ENCODE measurements at places on chromosomes 11 and 22.

- no peak overlapping the region for H3K4me3 ChIP-seq
- H3K36me3 ChIP-seq = no peaks in the 10 kb centered on the region
- H3K27ac ChIP-seq = peak overlapping the region; percentile 39
- H3K4me1 ChIP-seq = no peaks in the 10 kb centered on the region
Observed at GRCh38 chr11:78370406-78371172, 47.0 kb downstream of the GAB2 start.

DNA sequence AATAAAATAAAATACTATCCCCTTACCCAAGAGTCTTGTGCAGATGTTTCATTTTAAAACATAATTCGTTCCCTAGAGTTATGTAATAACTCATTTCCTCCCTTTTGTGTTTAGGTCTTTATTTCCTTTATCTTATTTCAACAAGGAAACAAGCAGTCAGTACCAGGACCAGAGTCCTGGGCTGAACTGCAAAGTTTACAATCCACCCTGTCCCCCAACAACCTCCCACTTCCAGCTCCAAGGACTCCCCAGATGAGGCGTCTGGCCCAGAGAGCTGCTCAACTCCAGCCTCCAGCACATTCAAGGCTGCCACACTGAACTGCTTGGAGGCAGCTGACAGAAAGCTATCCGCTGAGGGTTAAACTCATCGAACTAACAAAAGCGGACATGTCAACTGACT lies 4.5 kb downstream of the POLDIP3 start:
- no peak for DNase-seq
- no peaks in the 10 kb centered on the region for H3K27me3 ChIP-seq
- H3K27ac ChIP-seq = no peak overlapping the region
- peaks cover 18% of the 10 kb centered on the region for H3K4me1 ChIP-seq
- no peaks in the 10 kb centered on the region for H3K36me3 ChIP-seq
- H3K4me3 ChIP-seq = no peak overlapping the region

DNA sequence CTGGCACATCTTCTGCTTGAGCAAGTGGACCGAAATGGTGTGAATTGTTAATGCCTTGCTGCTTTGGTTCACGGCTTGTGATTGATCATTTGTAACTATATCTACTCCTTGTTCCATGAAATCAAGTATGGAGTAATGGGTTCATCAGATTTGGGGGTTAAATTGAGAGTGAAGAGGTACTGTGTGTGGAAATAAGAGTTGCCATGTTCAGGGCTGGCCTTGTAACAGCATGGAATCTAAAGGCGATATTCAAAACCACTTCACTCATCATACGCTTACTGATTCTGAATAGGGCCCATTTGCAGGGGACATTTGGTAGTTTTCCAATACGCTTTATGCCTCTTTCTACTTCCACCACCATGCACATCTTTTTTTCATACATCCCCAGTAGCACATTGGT lies 122.2 kb downstream of the DCDC1 start:
- no peaks in the 10 kb centered on the region for H3K36me3 ChIP-seq
- H3K4me3 ChIP-seq = no peak overlapping the region
- H3K4me1 ChIP-seq = no peaks in the 10 kb centered on the region
- no peaks in the 10 kb centered on the region for H3K27me3 ChIP-seq
- H3K27ac ChIP-seq = no peak overlapping the region

GRCh38 chr11:71386202-71386601 lies 62.0 kb downstream of the DHCR7 start:
- DNase-seq = no peak
- H3K27me3 ChIP-seq = no peaks in the 10 kb centered on the region
- no peaks in the 10 kb centered on the region for H3K4me1 ChIP-seq
- H3K36me3 ChIP-seq = no peaks in the 10 kb centered on the region

DNA sequence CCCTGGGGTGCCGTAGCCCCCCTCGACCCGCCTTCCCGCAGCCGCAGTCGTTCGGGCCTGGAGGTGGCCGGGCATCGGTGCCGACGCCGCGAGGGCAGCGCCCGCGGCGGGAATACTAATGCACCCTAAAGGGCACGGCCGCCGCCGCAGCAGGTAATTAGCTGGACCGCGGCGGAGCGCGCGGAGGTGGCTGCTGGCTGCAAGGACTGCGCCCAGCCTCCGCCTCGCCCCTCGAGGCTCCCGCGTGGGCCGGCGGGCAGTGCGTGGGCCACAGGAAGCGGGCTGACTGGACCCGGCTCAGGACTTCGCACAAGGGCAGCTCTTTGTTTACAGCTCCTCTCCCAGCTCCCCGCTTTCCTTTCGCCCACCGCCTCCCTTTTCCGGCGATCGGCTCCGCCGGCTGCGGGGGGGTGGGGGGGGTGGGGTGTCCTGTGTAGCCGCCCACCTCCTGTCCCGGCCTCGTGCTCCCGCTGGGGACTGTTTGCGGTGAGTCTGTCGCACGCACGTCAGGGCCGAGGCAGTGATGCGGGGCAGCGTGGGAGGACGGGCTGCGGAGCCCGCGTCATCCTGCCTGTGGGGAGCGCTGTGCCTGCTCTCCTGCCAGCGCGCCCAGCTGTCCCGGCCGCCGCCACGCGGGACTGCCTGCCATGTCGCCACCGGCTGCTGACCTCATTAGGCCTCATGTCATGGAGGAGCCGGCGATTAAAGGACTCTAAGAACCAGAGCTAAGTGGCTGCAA lies 53.2 kb downstream of the GRIK4 start:
- no peaks in the 10 kb centered on the region for H3K27me3 ChIP-seq
- no peaks in the 10 kb centered on the region for H3K36me3 ChIP-seq
- H3K4me1 ChIP-seq = no peaks in the 10 kb centered on the region
- no peak for DNase-seq
- H3K4me3 ChIP-seq = peak overlapping the region; percentile 41
- no peak overlapping the region for H3K27ac ChIP-seq

DNA sequence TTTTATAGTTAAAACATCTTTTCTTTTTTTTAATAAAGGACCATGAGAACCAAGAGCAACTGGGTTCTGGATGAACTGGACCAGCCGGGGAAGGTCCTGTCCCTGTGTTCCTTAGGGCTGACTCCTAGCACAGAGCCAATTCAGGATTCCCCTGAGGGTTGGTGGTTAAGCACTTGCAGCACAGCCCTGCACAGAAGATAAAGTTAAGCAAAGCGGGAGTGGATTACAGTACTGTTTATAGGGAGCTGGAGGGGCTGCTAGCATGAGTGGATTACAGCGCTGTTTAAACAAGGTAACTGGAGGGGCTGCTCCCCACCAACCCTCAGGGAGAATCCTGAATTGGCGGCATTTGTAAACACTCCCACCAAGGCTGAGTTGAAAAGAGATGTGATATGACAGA lies 90.6 kb downstream of the CELSR1 start:
- H3K4me3 ChIP-seq = no peak overlapping the region
- DNase-seq = no peak
- no peak overlapping the region for H3K27ac ChIP-seq
- no peaks in the 10 kb centered on the region for H3K27me3 ChIP-seq
- no peaks in the 10 kb centered on the region for H3K36me3 ChIP-seq

GRCh38 chr11:15884141-15884540 lies 472.2 kb downstream of the SOX6 start:
- H3K4me1 ChIP-seq = no peaks in the 10 kb centered on the region
- no peaks in the 10 kb centered on the region for H3K36me3 ChIP-seq
- H3K27ac ChIP-seq = peak overlapping the region; percentile 62
- no peaks in the 10 kb centered on the region for H3K27me3 ChIP-seq
- no peak overlapping the region for H3K4me3 ChIP-seq

GRCh38 chr22:44429941-44430587 lies 68.0 kb downstream of the RTL6 start:
- no peak overlapping the region for H3K4me3 ChIP-seq
- no peaks in the 10 kb centered on the region for H3K4me1 ChIP-seq
- no peaks in the 10 kb centered on the region for H3K27me3 ChIP-seq
- no peak for DNase-seq
- no peak overlapping the region for H3K27ac ChIP-seq

- H3K27ac ChIP-seq = no peak overlapping the region
- H3K4me3 ChIP-seq = no peak overlapping the region
Observed at GRCh38 chr11:24585192-24585591, 88.3 kb downstream of the LUZP2 start.

- H3K27me3 ChIP-seq = no peaks in the 10 kb centered on the region
- H3K36me3 ChIP-seq = no peaks in the 10 kb centered on the region
- H3K4me1 ChIP-seq = no peaks in the 10 kb centered on the region
Observed at GRCh38 chr22:17201285-17201945, 17.8 kb downstream of the ADA2 start.

GRCh38 chr11:64291752-64292459 lies 804 bp downstream of the KCNK4 start:
- H3K4me3 ChIP-seq = no peak overlapping the region
- no peaks in the 10 kb centered on the region for H3K36me3 ChIP-seq
- H3K27me3 ChIP-seq = peaks cover 14% of the 10 kb centered on the region
- no peak overlapping the region for H3K27ac ChIP-seq

DNA sequence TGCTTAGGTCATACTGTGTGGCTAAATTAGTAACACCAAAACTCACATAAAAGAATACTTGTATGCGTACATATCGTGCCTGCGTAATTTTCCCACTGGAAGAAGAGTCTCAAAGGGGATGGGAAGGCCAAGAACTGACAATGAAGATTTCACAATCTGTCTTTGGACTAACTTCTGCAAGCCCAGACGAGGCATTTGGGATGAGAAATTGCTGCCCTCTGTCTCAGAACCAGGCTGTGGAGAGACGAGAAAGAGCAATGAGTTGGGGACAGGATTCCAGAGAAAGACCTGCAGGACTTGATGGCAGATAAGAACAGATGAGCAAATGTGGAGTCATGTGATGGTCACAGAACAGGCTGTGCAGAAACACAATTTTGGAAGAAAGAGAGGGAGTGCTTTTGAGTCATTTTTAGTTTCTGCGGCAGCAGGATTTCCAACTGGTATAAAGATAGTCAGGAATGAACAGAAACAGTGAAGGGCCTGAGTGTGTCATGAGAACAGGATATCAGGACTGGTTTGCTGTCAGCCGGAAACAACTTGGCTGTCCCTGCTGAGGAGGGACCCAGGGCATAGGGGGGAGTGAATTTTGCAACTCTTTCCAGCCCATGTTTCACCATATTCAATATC lies 82.7 kb upstream of the CTSC start:
- no peak overlapping the region for H3K4me3 ChIP-seq
- no peaks in the 10 kb centered on the region for H3K27me3 ChIP-seq
- no peaks in the 10 kb centered on the region for H3K36me3 ChIP-seq
- peak overlapping the region; percentile 56 for H3K27ac ChIP-seq
- DNase-seq = peak; percentile 29
- H3K4me1 ChIP-seq = no peaks in the 10 kb centered on the region

DNA sequence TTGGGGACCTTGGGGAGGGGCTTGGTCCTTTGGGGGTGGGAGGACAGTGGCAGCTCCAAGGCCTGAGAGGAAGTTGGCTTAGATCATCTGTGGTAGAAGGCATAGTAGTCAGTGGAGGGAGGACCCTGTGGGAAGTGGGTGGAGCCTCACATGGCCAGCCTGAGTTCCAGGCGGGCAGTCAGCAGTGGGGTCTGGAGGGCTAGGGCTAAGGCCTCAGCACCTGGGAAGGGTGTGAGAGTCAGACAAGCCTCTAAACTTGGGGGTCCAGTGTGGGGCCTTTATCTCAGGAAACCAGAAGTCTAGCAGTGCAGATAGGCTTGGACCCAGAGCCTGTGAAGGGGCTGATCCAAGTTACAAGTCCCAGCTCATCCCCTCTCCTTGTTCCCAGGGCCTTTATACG lies 4.0 kb downstream of the NLRX1 start:
- no peaks in the 10 kb centered on the region for H3K27me3 ChIP-seq
- DNase-seq = no peak
- H3K4me1 ChIP-seq = no peaks in the 10 kb centered on the region
- H3K4me3 ChIP-seq = no peak overlapping the region
- no peaks in the 10 kb centered on the region for H3K36me3 ChIP-seq
- H3K27ac ChIP-seq = no peak overlapping the region

DNA sequence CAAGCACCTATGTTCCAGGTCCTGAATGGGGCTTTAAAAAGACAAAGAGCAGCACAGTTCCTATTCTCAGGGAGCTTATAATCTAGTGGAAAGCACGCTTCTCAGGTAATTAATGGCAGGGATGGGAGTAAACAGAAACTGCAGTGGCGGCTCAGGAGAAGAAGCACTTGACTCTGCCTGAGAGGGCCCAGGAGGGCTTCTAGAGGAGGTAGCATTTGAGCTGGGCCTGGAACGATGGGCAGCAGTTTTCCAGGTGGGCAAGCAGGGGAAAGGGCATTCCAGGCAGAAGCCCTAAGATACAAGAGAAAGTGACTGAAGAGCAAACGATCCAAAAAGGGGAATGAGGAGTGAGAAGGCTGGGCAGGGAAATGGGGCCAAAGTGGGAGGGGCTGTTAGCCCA lies 37.1 kb upstream of the CHST1 start:
- DNase-seq = no peak
- no peaks in the 10 kb centered on the region for H3K4me1 ChIP-seq
- H3K27ac ChIP-seq = no peak overlapping the region
- no peaks in the 10 kb centered on the region for H3K27me3 ChIP-seq
- H3K4me3 ChIP-seq = no peak overlapping the region

GRCh38 chr11:79196950-79197349 lies 243.9 kb downstream of the TENM4 start:
- no peaks in the 10 kb centered on the region for H3K27me3 ChIP-seq
- DNase-seq = no peak
- no peaks in the 10 kb centered on the region for H3K36me3 ChIP-seq
- no peak overlapping the region for H3K4me3 ChIP-seq
- no peak overlapping the region for H3K27ac ChIP-seq

DNA sequence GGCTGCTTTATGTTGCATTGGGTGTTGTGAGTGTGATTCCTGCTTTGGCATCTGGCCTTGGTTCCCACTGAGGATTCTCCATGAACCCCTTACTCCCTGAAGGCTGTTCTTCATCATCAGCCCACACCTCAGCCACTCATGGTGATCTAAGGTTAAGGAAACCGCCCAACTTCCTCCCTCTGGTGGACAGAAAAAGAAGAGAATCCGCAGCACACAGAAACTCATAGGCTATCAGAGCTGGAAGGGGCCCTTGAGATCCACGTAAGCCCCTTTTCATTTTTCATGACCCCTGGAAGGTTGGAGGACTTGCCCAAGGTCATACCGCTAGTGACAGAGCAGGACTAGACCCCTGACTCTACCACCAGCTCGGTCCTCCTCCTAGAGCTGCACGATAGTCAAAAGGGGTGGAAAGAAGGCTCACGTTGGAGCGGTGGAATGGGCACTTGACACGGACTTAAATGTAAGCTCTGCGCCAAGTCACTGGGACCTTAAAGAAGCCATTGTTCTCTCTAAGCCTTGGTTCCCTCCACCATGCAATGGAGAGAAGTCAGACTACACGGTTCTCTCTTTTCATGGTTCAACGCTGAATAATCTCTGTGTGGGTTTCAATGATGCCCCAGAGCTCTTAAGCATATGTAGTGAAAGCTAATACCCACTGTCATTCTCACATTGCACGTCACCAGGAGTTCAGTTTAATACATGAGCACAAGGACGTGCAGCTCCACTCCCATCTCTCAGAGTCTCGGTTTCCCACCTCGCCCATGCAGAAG lies 83.6 kb upstream of the CRTAM start:
- no peaks in the 10 kb centered on the region for H3K36me3 ChIP-seq
- H3K27ac ChIP-seq = no peak overlapping the region
- H3K4me1 ChIP-seq = no peaks in the 10 kb centered on the region
- H3K27me3 ChIP-seq = no peaks in the 10 kb centered on the region
- DNase-seq = no peak

- no peaks in the 10 kb centered on the region for H3K4me1 ChIP-seq
- peak overlapping the region; percentile 45 for H3K27ac ChIP-seq
- peak; percentile 68 for DNase-seq
- H3K4me3 ChIP-seq = peak overlapping the region; percentile 27
- no peaks in the 10 kb centered on the region for H3K27me3 ChIP-seq
Observed at GRCh38 chr22:47154621-47155081, 392.2 kb downstream of the TBC1D22A start.

GRCh38 chr11:15227011-15227410 lies 112.3 kb downstream of the INSC start:
- DNase-seq = no peak
- H3K4me3 ChIP-seq = no peak overlapping the region
- no peaks in the 10 kb centered on the region for H3K36me3 ChIP-seq
- no peak overlapping the region for H3K27ac ChIP-seq
- no peaks in the 10 kb centered on the region for H3K4me1 ChIP-seq
- H3K27me3 ChIP-seq = no peaks in the 10 kb centered on the region

All from uterus (tissue), 4 donors.